ENCODE measurements at places on chromosomes 13 and 19.
A peak's percentile ranks its signal among the peaks of the same experiment; 100 is the strongest.

- DNase-seq = no peak
Observed at GRCh38 chr13:30619731-30620130, 2.0 kb downstream of the USPL1 start.

- peak; percentile 31 for DNase-seq
Observed at GRCh38 chr13:41054212-41054877, 7.0 kb upstream of the WBP4 start.

DNA sequence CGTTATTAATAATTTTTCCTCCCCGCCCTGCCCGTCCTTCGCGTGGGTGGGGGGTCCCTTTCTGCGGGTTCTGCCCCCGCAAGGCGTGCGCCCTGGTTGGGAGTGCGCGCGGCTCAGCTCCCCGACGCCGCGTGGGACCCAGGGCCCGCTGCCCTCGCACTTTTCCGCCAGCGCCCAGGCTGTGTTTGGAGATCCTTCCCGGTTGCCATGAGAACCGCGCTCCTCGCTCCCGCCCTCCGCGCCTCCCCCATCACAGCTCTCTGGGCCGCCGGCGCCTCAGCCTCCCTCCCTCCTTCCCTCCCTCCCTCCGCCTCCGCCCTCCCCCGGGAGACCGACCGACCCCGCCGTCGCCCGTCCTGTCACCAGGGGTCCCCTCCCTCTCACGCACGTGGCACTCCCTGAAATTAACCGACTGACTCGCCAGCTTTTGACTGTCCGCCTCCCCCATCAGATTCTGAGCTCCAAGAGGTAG lies 2.4 kb upstream of the SSBP4 start:
- DNase-seq = peak; percentile 92

GRCh38 chr13:46377554-46377953 lies 9.5 kb downstream of the RUBCNL start:
- DNase-seq = no peak

DNA sequence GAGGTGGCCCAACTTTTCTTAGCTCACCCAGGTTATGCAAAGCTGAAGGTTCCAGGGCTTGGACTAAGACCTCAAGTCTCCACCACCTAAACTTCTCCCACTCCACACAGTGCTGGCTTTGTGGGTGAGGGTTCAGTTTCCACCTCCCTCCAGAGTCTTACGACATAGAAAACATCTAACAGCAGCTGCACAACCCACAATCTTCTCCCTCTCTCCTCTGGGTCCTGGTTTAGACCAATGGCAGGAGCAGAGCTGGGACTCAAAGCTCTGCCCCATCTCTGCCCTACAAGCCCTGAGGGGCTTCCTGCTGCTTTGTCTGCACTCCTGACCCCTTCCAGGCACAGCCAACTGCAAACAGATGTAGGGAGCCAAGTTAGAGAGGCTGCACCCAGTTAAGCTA lies 16.0 kb downstream of the IRGC start:
- no peak for DNase-seq

DNA sequence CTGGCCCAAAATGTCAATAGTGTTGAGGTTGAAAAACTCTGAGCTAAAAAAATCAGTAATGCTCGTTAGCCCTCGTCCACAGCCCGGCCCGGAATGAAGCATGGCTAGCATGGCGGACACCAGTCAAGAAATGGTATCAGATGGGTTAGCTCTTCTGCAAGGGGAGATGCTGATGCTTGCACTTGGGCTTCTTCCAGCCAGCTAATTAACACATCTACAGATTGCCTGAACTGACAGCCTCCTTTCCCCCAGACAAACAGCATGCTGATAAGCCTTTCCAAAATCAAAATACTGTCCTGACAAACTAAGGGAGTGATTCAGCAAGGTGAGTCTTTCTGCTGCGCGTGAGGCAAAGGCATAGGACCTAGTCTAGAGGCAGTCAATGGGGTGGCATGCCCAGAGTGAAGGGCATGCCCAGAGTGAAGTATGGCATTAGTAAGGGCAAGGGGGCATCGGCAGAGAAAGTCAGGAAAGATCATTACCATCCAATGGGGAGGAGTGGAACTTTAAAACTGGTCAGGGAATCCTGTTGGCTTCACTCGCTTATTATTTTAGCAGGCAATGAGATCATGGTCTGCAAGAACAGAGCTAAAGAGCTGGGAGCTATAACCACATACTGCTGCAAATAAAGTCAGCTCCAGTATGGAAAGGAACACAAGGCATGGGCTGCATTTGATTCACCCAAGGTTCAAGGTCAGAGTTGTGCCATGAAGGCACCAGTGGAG lies 30.2 kb upstream of the UBE2L5 start:
- DNase-seq = no peak

GRCh38 chr19:17719730-17720400 lies 585 bp downstream of the MAP1S start:
- peak; percentile 32 for DNase-seq

- no peak for DNase-seq
Observed at GRCh38 chr19:18368504-18369222, 17.3 kb upstream of the GDF15 start.

DNA sequence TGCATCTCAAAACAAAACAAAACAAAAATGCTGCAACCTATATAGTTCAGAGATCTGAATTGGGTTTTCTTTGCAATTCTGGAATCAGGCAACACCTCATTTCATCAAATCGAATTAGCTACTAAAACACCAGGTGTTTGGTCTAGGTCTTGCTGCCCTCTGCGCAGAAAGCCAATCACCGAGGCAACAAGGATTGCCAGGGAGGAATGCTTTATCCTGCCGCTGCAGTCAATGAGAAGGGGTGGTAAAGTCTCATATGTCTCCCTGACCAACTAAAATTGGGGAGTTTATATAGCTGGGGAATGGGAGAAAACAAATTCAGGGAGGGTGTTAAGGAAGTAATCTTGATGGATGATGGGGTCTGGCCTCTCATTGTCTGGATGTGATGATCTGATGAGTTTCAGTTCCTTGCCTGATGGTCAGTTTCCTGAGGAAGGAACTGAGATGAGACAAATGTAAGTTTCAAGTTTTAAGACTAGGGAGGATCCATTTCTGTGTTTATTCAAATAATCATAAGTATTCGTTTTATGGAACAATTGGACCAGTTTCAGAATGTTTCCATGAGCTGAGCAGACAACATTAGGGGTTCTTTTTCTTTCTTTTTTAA lies 5.0 kb upstream of the YJU2 start:
- DNase-seq = no peak

DNA sequence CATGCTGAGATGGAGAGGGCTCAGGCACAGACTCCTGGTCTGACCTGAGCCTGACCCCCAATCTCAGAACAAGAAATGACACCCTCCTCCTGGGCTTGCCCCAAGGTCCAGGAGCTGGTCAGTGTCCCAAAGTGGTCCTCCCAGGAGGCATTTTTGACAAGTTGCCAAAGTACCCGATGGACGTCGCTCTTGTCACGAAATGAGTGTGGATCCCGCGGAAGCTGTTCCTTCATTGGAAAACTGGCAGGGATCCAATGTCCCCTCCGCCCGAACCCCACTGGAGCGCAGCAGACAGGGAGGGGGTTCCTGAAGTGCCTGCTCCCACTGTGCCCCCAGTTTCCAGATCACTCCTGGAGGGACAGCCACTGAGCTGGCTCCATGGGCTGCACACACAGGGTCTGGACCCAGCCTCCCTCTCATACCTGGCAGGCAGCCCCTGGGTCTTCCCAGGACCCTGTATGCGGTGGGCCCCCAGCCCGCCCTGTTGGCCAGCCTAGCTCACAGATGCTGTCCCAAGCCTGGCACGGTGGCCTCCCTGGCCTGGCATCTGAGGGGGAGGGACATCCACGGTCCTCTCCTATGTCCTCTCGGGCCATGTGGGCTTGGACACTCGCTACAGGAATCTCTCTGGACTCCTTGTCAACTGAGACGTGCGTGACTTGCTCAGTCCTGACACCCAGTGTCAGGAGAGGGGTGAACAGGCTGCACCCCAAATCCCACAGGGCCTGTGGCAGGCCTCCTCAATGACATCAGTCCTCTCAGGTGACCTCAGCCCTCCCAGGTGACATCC lies 12.8 kb upstream of the ZNF14 start:
- DNase-seq = no peak

GRCh38 chr19:18919086-18919899 lies at the start of the genes COPE and DDX49:
TSS of gene COPE (minus strand) at chr19:18919387. CDS start at chr19:18919348, 39 bp downstream.
TSS of gene DDX49 (plus strand) at chr19:18919715. CDS start at chr19:18919742, 27 bp downstream.
- peak; percentile 99 for DNase-seq

DNA sequence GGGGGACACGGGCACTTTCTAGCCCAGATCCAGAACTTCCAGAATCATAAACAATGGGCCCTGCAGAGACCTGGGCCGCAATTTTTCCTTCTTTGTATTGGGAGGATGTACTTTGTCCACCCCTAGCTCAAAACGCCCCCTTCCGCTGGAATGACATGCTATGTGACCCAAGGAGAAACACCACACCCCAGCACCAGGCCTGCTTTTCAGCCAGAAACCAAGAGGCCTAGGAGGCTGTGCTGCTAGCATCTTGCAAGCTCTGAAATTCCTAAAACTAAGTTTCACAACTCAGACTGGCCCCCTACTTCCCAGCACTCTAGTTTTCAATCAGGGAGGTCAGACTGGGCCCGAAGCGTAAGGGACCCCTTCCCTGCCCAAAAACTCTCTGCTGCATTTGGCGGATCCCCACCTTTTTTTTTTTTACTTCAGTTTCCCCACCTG lies 538 bp downstream of the LSM4 start:
- DNase-seq = peak; percentile 74

- DNase-seq = peak; percentile 6
Observed at GRCh38 chr13:50352720-50353480, 337.7 kb downstream of the KCNRG start.

DNA sequence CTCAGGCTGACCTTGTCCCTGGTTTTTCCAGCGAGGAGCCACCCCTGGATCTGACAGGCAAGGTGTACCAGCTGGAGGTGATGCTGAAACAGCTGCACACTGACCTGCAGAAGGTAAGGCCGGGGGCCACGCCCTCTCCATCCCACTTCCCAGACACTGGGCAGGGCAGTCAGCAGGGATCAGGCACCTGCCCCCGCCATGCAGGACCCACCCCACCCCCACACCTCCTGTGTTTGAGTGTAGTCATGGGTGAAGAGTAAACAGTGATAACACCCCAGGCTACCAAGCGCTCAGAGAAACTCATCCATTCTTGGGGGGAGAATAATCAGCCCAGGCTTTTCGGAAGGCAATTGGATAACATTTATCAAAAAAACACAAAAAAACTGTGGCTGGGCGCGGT lies 19.9 kb downstream of the DPF1 start:
- no peak for DNase-seq

- no peak for DNase-seq
Observed at GRCh38 chr19:32372726-32373517, 27.5 kb downstream of the ZNF507 start.
